NCI-H1417 treated with DMSO at 0.1 percent for 48 hours (cell line): ENCODE measurements at places on chromosomes 4 and X.

- DNase-seq, result no peak
These were observed 108.8 kb downstream of the MAGEC2 start for GRCh38 chrX:142096253-142096652.

- DNase-seq, result no peak
These were observed 29.9 kb upstream of the CXXC4 start for GRCh38 chr4:104524591-104524990.

DNA sequence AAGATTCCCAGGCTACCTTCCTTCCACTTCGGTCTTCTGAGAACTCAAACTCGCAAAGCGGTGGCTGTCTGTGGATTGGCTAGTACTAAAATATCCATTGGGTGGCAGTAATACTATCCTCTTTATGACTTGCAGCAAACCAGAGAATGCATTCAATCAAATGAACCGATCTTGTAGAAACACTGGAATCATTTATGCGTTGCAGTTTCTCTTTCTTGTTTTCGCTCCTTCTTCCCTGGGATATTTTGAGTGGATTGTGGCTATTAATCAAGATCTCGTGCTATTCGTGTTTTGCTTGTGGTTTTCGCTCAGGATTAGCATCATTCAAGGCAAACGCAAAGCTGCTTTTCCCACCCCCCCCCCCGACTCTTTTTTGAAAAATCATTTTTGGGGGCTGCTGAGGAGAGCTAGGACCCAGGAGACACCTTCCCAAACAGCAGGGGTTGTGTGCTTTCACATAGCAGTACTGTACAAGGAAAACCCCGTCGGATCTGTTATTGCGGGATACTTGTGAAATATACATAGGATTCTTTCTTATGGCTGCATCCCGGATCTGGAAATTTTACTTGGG lies at the start of gene IL1RAPL1:
Gene IL1RAPL1, plus strand, starts transcription at position 466 of the 571 bp plus-strand sequence.
- DNase-seq, result peak; percentile 77

DNA sequence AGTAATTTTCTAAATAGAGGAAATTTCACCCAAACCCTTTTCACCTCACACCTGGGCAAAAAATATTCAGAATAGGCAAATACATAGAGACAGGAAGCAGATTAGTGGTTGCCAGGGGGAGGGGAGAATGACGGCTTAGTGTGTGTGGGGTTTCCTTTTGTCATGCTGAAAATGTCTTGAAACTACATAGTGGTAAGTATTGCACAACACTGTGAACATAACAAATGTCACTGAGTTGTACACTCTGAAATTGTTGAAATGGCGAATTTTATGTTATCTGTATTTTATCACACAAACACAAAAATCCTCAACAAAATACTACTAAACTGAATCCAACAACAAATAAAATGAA lies 60.7 kb upstream of the PLAC1 start:
- no peak for DNase-seq

DNA sequence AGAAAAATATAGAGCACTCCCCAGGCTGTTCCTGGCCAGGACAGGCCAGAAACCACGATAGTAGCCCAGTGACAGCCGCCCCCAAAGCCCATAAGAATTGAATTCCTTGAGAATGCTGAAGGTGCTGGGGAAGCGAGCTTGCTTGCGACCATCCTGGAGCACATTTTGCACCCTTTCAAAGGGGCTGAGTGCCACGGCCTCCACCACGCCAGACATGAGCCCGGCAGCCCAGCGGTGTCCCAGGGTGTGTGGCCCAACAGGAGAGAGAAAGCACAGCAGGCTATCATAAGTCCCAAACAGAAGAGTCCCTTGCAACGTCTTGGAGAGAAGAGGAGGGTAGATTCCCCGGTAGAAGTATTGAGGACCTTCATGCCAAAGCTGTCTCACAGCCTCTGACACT lies 7.6 kb upstream of the ZCCHC18 start:
- DNase-seq, result no peak

DNA sequence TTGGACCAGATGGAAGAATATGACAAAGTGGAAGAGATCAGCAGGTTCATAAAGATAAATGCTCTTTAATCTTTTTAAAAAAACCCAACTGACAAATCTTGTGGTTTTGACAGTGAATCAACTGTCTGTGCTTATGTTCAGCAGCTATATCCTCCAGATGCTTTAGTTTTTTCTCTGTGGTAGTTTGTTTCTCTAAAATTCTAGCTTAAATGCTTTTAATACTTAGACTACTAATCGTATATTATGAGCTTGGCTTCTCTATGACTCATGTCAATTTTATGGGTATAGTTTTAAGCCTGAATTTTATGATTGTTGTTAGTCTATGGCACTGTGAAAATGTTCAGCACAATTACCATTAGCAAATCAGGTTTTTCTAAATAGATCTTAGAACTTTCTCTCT lies 12.9 kb downstream of the HHIP start:
- no peak for DNase-seq
